Subcutaneous adipose tissue (tissue), 4 donors: ENCODE measurements at places on chromosomes 3 and 15. TPM values are rescaled to one million over a fixed set of nuclear protein-coding genes. Genes with fewer than 3 reads are reported as not detected.

Gene SGO1
- total RNA-seq = 1.2 TPM

Gene ACOX2
- 21.2 TPM for total RNA-seq

Gene CYP8B1
- total RNA-seq = not detected

Gene RHOV
- not detected for total RNA-seq

Gene HGD
- total RNA-seq = 2.0 TPM

Gene SMCO1
- total RNA-seq = not detected

Gene GOLGA8T
- not detected for total RNA-seq

Gene IL12A
- not detected for total RNA-seq

Gene ITPR1
- 67.2 TPM for total RNA-seq

Gene ARHGAP11A
- 1.1 TPM for total RNA-seq

Gene TRH
- not detected for total RNA-seq

Gene AMIGO3
- total RNA-seq = 0.68 TPM

Gene IMPG2
- 0.34 TPM for total RNA-seq

Gene SERPINI1
- 0.75 TPM for total RNA-seq

Gene ANKUB1
- total RNA-seq = not detected

Gene SLC22A13
- 0.51 TPM for total RNA-seq

Gene GOLGA8S
- total RNA-seq = 0.65 TPM

Gene LDHAL6B
- total RNA-seq = not detected

Gene CP
- total RNA-seq = 64.4 TPM

Gene TRAT1
- 0.66 TPM for total RNA-seq

Gene MINDY4B
- total RNA-seq = not detected

Gene CCK
- total RNA-seq = not detected

Gene ELL3
- 2.6 TPM for total RNA-seq

Gene PLSCR5
- not detected for total RNA-seq

Gene SEMA3B
- 13.7 TPM for total RNA-seq
